ENCODE measurements at places on chromosomes 5 and 9.
A peak's percentile ranks its signal among the peaks of the same experiment; 100 is the strongest.

GRCh38 chr9:68998385-68998784 lies 15.5 kb downstream of the PRKACG start:
- ATAC-seq = no peak

- ATAC-seq = no peak
Observed at GRCh38 chr5:103706939-103707682, 144.5 kb upstream of the NUDT12 start.

DNA sequence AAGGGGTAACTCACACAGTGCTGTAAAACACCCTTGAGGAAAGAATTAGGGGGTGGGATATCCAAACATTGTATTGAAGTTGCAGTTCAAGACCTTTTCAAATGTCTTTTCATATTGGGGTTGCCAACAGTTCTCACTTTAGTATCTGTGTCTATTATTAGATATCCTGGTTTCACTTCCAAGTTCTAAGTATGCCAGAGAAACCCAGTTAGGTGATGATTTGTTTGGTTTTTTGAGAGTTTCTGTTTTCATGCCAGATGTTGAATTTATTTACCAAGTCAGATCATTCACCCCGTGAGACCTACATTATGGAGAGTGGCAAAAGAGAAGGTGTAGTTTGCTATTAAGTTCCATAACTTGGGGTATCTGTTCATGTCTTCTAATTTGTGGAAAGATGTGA lies 64.5 kb downstream of the C9orf152 start:
- ATAC-seq = peak; percentile 76

- no peak for ATAC-seq
Observed at GRCh38 chr5:22835686-22836085, 17.5 kb downstream of the CDH12 start.

- no peak for ATAC-seq
Observed at GRCh38 chr5:166401391-166401790, 1890.1 kb upstream of the WWC1 start.

DNA sequence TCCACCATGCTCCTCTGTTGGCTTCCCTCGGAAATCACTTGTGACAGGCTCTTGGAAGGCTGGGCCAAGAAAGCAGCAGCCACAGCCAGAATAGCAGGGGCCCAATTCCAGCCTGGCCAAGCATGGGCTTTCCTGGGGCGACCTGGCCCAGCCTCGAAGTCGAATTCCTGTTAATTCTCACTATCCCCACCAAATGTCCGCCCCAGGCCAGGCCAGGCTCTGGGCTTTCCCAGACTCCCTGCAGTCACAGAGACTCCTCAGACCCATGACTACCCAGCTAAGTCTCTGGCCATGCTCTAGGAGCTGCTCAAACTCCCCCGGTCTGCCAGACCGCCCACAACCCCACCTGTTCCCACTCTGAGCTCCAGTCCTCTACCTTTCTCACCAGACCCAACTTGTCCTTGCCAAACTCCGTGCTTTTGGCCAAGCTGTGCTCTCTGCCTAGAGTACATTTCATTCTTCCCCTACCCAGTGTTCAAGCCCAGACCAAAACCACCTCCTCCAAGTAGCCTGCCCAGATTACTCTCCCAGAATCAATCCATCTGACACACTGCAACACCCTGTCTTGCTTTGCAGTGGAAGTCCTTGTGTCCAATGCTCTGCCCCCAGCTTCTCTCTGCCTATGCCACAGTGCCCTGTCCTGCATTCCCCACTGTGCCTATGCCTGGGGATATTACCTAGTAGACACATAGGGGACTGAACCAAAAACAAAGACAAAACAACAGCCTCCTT lies 26.2 kb downstream of the SHB start:
- ATAC-seq = no peak

- no peak for ATAC-seq
Observed at GRCh38 chr5:108481355-108481931, 99.5 kb upstream of the FBXL17 start.

DNA sequence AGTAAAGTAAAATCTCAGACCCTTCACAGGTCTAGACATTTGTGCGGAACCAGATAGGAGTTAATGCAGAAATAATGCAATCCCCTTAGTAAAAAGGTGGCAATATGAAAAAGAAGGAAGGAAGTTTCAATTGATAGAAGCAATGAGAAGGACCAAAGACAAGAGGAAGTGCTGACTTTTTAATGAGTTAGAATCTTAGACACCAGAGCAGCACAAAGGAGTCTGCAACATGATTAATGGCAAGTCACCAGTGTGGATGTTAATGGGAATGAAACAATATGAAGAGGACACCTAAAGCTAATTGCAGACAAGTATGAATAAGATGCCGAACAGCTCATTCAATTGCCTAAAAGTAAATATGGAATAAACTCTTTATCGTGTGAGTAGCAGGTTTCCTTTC lies 50.9 kb downstream of the MEGF9 start:
- ATAC-seq = no peak

GRCh38 chr9:110911659-110912418 lies 126.4 kb downstream of the LPAR1 start:
- no peak for ATAC-seq

DNA sequence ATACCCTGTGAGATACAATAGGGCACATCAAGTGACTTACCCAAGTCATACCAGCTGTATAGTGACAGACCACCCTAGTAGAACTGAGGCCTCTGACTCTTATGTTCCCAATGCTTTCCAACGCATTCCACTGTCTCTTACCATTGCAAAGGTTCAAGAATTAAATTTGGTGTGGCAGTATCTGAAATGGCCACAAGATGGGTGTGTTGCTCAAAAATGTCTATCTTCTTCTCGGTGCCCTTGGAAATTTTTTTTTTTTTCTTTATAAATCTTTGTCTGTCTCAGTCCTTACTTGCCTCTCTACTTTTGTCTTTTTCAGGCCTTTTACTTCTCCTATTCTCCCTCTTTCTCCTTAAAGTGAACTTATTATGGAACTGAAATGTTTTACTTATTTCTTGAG lies 48.4 kb downstream of the GPR21 start:
- no peak for ATAC-seq

GRCh38 chr5:39072925-39073766 lies 1.1 kb downstream of the RICTOR start:
- peak; percentile 66 for ATAC-seq

DNA sequence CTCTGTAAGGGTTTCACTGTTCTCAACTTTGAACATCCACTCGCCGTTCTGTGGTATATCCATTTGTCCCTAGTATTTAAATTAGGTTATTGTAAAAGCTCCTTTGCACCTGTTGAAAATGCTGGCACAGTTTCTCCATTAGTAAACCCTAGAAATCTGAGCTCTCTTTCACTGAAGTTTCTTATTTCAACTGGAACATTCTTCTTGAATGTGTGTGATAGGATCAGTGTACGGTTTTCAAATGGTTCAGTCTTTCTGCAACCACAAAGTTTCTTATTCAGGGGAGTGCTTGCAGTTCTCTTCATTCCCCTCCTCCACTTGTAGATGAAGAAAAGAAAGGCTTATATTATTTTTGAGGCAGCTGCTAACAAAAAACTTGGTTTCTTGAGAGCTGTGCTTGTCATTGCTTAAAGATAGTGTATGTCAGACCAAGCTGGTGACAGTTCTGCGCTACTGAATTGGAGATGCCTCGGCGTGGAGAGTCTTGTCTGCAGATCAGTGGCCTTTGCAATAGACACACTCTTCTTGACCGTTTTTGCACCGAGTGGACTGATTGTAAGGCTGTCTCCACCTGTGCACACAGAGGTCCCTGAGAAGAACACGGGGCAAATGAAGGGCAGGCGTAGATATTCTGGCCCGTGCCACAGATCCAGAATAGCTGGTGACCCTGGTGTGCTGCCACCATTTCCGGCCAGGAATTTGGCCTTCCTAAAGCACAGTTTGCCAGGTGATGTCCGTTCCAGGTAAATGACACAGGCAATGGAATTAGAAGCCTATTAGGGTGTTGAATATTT lies 102.2 kb downstream of the TRIO start:
- no peak for ATAC-seq

GRCh38 chr9:11148189-11148588 lies 535.4 kb upstream of the PTPRD start:
- ATAC-seq = no peak

DNA sequence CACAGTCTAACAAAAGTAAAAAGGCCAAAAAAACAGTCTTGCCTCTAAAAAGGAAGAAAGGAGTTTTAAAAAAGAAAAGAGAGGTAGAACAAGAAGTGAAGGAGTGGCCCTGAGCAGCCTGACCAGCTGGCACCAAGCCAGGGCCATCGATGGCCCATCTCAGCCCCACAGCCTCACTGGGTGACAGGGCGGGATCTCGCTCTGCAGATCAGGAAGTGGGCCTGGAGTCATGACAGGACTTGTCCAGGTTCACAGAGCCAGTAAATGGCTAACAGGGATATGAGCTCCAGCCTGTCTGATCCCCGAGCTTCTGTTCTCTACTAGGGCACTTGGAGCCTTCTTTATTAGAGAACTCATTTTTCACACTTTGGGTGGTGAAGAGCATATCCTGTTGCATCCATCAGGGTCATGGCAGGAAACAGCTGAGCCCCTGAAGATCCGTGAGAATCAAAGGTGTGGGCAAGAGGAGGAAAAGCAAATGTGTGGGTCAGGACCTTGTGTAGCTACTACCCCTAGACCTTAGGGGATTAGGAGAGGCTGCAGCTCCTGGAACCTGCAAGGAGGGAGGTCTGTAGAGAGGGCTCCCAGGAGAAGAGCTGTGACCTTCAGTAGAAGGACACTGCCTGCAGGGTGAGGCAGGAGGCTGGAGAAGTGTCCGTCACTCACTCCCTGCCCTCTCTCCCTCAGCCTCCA lies 299.0 kb upstream of the MSX2 start:
- no peak for ATAC-seq

DNA sequence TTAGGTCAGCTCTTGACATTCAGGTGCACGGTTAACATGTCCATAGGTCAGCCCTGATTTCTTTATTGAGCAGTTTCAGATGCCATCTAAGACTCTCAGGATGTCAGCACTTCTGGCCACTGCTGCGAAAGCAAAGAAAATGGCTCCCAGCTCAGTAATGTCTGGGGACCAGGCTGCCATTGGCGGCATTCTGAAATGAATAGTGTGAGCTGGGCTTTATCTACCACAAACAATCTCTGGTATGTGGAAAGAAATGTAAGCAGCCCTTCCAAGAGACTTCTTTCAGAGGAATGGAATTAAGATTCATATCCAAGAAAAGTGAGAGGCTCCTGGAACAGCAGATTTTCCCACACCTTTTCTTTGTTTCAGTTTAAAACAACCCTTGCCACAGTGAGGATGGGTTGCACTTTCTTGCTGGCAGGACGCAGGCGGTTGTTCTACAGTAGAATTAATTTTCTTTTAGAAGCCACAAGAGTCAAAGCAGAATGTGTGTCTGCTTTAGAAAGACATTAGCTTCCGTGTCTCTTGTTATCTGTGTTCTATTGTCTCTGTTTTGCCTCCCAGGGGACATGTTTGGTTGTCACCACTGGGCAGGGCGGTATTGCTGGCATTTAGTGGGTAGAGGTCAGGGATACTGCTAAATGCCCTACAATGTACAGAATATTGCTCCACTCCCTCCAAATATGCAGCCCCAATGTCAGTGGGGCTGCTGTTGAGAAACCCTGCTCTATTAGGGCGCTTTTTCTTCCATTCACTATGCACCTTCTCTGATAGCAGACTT lies 149.9 kb upstream of the ANKH start:
- ATAC-seq = no peak

DNA sequence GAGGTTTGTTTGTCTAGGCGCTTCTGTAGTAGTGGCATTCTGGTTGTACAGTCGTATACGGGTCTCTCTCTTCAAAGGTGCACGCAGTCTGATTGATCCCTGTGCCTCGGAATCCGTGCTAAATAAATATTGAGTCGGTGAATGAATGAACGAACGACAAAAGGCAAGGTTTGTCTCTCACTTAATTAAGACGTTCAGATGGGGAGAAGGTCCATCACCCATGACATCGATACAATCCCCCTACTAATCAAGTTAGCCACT lies 500 bp upstream of the CREBRF start:
- no peak for ATAC-seq

All from stimulated activated memory B cell treated with anti-CD40 and anti-IgM and Interleukin-4, amounts not matched to agents 10 μg/mL and 1 μg/mL and 100 μg/mL, for 72 hours (primary cell).